Smooth muscle cell of bladder (primary cell): ENCODE measurements at places on chromosomes 3 and 15. TPM values are rescaled to one million over a fixed set of nuclear protein-coding genes. Genes with fewer than 3 reads are reported as not detected.

NR1D2 gene
- total RNA-seq, result 27.4 and 31.6 TPM in 2 replicates

CPN2 gene
- not detected in 2 replicates for total RNA-seq

KBTBD12 gene
- total RNA-seq, result not detected in 2 replicates

C15orf40 gene
- 5.7 and 8.1 TPM in 2 replicates for total RNA-seq

CFAP91 gene
- total RNA-seq, result 0.14 and 0.18 TPM in 2 replicates

OXTR gene
- 0.37 and 0.57 TPM in 2 replicates for total RNA-seq

KLF15 gene
- total RNA-seq, result 3.1 and 3.6 TPM in 2 replicates

EXD1 gene
- total RNA-seq, result not detected in 2 replicates

GADL1 gene
- not detected in 2 replicates for total RNA-seq

CRTAP gene
- total RNA-seq, result 271 and 374 TPM in 2 replicates

ECE2 gene
- total RNA-seq, result not detected in 2 replicates

ONECUT1 gene
- 0.09 and 0.14 TPM in 2 replicates for total RNA-seq

IQCH gene
- total RNA-seq, result 3.2 and 3.3 TPM in 2 replicates

ATP11B gene
- total RNA-seq, result 53.3 and 63.3 TPM in 2 replicates

MUC4 gene
- total RNA-seq, result under 0.01 TPM in 1 of 2 replicates, not detected in the other

CYP19A1 gene
- total RNA-seq, result 4.0 and 7.4 TPM in 2 replicates

C2CD4A gene
- not detected in 2 replicates for total RNA-seq

BRK1 gene
- total RNA-seq, result 88.9 and 101 TPM in 2 replicates

P2RY13 gene
- total RNA-seq, result not detected in 2 replicates

IMPG2 gene
- 0.14 and 0.18 TPM in 2 replicates for total RNA-seq

DUOXA2 gene
- not detected in 2 replicates for total RNA-seq

GABRB3 gene
- 0.71 and 1.6 TPM in 2 replicates for total RNA-seq

RUBCN gene
- total RNA-seq, result 4.3 and 5.6 TPM in 2 replicates

SH2D7 gene
- total RNA-seq, result not detected in 2 replicates

ZNF662 gene
- 0.57 and 1.0 TPM in 2 replicates for total RNA-seq

TMOD2 gene
- 4.8 and 6.6 TPM in 2 replicates for total RNA-seq

MUSTN1 gene
- not detected in 2 replicates for total RNA-seq

KCNMB3 gene
- total RNA-seq, result 0.71 and 1.1 TPM in 2 replicates

MCF2L2 gene
- total RNA-seq, result 0.14 and 0.37 TPM in 2 replicates

BUB1B gene
- 2.4 and 2.9 TPM in 2 replicates for total RNA-seq

TIMMDC1 gene
- 46.1 and 60.6 TPM in 2 replicates for total RNA-seq

CFAP100 gene
- not detected in 2 replicates for total RNA-seq

PATL2 gene
- 0.28 and 0.43 TPM in 2 replicates for total RNA-seq

RBMS3 gene
- total RNA-seq, result 157 and 172 TPM in 2 replicates

DISP2 gene
- total RNA-seq, result under 0.01 and 0.09 TPM in 2 replicates

LRRC49 gene
- 11.5 and 12.9 TPM in 2 replicates for total RNA-seq

UTS2B gene
- 0.65 and 0.85 TPM in 2 replicates for total RNA-seq
